ENCODE measurements at places on chromosomes 5 and 9.

DNA sequence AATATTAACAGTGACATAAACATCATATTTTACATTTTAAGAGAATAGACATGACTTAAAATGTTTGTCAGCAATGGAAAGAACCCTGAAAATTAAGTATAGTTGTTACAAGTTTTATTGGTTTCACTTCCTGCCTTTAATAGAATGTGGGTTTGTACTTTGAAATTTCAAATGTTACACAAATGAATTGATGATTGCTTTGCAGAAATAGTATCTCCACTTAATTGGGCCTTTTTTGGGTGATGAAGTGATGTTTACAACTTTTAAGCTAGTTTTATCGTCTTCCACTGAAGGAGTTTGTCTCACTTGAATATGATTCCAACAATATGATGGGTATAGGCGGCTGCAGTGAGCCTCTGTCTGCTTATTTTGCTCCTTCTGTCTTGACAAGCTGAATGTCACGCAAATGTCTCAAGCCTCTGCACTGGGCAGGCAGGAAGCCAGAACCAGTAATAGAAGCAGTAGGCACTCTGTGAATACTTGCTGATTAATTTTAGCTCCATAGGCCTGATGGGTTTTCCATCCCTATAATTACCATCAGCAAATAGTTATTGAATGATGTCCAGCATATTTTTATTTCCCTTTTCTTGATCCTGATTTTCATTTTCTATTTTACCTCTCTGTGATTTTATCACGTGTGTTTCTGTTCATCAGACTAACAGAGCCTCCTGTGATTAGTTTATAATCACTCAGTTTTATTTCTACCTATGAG, 10.6 kb upstream of the NR3C1 start:
- DNase-seq, result no peak

DNA sequence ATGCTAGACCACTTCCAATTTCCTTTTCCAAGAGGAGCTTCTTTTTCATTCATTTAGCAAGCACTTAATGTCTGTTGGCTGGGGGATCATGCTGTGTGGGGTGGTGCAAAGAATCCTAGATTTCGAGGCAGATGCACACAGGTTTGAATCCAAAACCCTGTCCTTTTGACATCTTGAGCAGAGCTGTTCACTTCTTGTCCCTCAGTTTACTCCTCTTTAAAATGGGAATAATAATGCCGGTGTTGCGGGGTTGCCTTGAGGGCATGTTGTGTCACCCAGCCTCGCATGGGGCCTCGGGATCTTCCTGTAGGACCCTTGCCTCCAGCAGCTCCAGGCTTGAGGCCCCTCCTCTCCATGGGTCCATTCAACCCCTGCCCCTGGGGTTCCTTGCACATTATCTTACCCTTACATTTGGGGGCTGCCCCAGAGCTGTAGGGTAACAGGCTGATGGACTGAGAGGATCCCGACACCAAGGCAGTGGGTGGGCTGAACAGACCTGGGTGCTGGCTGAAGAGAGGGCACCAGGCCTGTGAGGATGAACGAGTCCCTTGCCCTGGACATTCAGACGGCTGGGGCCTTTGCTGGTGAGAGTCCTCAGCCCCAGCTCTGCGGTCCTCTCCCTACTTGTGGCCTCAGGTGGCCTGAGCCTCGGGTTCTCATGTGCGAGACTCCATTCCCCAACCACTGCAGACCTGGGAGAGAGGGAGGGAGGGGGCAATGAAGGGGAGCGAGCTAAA, 145.8 kb downstream of the BARX1 start:
- no peak for DNase-seq

- peak; percentile 97 for DNase-seq
These were observed 206.6 kb downstream of the PALM2AKAP2 start for GRCh38 chr9:109986521-109986991.

GRCh38 chr9:37994639-37995347, 74.2 kb downstream of the SHB start:
- peak; percentile 50 for DNase-seq
